Fibroblast of the aortic adventitia (primary cell): ENCODE measurements at places on chromosomes 6 and 20.
A peak's percentile ranks its signal among the peaks of the same experiment; 100 is the strongest.

GRCh38 chr6:3801960-3802359 is 47.2 kb upstream of the FAM50B start:
- no peak for DNase-seq

GRCh38 chr20:46752728-46753127 is 43.3 kb downstream of the SLC2A10 start:
- DNase-seq: peak; percentile 72

DNA sequence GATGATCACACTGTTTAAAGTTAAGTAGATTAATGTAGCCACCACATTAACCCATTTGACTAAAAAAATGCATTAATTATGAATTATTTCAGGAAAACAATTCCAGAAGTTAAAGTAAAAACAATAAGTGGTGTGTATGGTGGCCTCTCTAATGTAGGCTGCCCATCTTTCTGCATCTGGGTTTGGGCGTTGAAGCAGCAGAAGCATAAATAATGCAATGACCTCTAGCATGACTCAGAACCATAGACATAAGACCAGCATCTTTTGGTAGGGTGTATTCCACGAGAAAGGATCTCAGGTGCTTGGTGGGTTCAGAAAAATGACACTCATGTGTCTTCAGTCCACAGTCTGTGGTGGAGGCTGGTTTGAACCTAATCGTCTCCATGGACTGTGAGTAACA is 18.6 kb upstream of the NKAIN2 start:
- DNase-seq: no peak

- DNase-seq: no peak
Observed at GRCh38 chr6:129663531-129663930, 46.4 kb downstream of the ARHGAP18 start.

- no peak for DNase-seq
Observed at GRCh38 chr20:54177378-54177777, 3.6 kb upstream of the CYP24A1 start.

- peak; percentile 47 for DNase-seq
Observed at GRCh38 chr6:117515326-117515725, 32.9 kb downstream of the DCBLD1 start.
